Mesenteric fat pad (tissue), 1 donor: ENCODE measurements at places on chromosomes 4 and X. TPM values are rescaled to one million over a fixed set of nuclear protein-coding genes. Genes with fewer than 3 reads are reported as not detected.

GRCh38 chrX:135484641-135485289, 35.7 kb upstream of the INTS6L start:
- no peak for DNase-seq

GRCh38 chr4:163042306-163042705, 124.4 kb downstream of the NAF1 start:
- DNase-seq, result no peak

GRCh38 chr4:185504098-185505047, 30.9 kb downstream of the PDLIM3 start:
- DNase-seq, result no peak

Gene CNGA1
- total RNA-seq, result 1.3 TPM

Gene ATP1B4
- total RNA-seq, result not detected

Gene PWWP3B
- 0.48 TPM for total RNA-seq
